Inflammatory macrophage (primary cell): ENCODE measurements at places on chromosomes 12 and 14.

- DNase-seq: no peak
These were observed 351.6 kb upstream of the TBX3 start for GRCh38 chr12:115035535-115036107.

DNA sequence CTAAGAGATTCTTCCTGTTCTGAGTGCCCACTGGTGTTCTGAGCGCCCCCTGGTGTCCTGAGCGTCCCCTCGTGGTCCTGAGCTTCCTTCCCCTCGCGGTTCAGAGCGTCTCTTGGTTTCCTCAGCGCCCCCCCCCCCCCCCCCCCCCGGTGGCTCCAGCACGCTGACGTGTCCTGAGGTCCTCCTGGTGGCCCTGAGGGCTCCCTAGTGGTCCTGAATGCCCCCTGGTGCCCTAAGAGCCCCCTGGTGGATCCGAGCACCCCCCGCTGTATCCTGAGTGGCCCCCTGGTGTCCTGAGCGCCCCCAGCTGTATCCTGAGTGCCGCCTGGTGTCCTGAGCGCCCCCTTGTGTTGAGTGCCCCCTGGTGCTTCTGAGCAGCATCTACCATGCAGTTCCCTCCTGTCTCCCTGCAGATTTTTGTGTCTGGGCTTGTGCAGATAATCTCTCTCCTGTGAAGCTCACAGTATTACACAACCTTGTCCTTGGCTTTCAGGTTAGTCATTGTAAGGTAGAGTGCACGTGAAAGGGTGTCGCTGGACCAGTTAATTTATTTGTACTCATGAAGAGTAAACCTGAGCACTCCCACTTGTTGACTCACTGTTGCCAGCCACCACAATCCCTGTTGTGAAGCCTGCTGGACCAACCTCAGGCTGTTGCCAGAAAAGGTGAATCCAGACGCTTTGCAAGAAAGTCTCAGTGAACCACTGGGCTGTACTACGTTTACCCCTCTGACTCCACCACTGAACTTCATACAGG, 1168.4 kb downstream of the TMEM121 start:
- DNase-seq: peak; percentile 59

DNA sequence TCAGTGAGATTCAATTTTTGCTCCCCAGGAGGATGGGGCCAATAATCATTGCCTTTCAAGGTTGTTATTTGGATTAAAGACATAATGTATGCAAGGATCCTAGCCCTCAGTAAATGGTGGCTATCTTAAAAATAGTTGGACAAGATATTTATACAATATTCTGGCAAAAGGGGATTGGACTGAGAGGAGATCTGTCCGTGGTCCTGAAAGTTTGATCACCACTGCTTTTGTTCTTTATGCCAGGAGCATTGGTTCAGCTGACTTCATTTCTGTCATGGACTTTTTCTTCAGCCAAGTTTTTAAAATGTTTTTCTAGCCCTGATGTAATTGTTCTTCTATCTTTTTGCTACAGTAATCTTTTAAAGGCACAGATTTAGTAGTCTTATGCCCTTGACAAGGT, 70.2 kb upstream of the TCL1A start:
- DNase-seq: peak; percentile 7

GRCh38 chr14:21191261-21191808, 35.5 kb upstream of the OR5AU1 start:
- no peak for DNase-seq

DNA sequence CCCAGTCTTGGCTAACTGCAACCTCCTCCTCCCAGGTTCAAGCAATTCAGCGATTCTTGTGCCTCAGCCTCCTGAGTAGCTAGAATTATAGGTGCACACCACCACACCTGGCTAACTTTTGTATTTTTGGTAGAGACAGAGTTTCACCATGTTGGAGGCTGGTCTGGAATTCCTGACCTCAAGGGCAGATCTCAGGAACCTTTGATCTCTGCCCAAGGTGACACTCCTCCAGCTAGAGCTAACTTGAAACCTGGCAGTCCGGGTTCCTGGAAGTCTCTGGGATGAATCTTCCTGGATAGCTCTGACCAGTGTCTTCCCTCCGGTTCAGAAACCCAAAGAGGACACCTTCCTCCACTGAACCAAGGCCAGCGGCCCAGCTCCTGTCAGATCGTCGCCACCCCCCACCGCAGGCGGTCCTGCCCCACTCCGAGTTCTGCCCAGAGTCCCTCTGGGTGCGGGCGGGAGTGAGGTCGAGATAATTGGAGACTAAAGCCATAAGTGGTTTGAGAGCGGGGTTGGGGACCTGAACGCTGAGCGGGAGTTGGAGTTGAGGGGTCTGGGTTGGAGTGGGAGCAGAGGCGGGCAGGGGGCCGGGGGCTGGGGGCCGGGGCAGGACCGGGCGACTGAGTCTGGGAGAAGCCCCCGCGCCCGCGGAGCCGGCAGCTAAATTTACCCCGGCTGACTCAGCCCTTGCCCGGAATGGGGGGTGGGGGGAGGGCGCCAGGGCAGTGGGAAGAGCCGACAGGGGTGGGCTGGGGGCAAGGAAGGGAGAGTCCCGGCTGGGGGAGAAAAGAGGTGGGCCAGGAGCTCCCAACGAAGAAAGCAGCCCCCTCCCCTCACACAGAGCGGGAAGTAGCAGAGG, 4.7 kb downstream of the DDN start:
- DNase-seq: no peak

GRCh38 chr14:34796902-34797301, 78.3 kb downstream of the BAZ1A start:
- no peak for DNase-seq

DNA sequence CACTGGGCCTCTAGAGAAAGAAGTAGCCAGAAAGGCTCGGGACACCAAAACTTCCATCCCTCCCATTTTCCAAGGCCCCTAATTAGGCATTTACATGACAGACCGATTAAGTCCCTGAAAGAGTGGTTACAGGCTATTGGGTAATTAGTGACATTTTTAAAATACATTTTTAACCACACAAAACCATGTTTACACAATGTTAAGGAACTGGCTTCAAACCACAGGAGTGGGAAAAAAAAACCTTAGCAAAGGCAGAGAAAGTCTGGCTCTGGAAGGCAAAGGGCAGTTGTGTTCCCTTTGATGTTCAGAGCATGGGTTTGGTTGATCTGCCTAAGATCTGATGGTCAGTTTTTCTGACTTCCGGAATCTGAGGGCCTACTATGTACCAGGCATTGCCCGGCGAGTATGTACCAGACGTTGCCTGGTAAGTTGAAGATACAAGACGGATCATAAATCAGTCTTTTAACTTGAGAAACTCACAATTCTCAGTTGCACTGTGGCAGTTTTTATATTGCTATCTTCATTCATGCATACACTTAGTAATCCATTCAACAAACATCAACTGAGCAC, 576.5 kb downstream of the MED13L start:
- DNase-seq: no peak

- no peak for DNase-seq
These were observed 37.1 kb upstream of the AEBP2 start for GRCh38 chr12:19402211-19402610.

- no peak for DNase-seq
These were observed 138.0 kb downstream of the ANO2 start for GRCh38 chr12:5807090-5807414.

- DNase-seq: no peak
These were observed 21.5 kb upstream of the FAM181A start for GRCh38 chr14:93905623-93906022.

DNA sequence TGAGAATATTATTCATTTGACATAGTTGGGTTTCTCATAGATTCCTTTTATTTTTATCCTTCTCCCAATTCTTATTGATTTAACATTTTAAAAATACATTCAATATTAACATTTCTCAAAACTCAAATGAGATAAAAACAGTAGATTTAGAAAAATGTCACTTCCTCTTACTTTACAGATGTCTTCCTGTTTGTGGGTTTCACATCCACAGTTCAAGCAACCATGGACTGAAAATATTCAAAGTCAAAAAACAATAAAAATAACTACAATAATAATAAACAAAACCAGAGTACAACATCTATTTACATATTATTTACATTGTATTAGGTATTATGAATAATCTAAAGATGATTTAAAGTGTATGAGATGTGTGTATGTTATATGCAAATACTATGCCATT, 111.3 kb upstream of the SLC16A7 start:
- peak; percentile 29 for DNase-seq
